ENCODE measurements at places on chromosomes 16 and 17.

DNA sequence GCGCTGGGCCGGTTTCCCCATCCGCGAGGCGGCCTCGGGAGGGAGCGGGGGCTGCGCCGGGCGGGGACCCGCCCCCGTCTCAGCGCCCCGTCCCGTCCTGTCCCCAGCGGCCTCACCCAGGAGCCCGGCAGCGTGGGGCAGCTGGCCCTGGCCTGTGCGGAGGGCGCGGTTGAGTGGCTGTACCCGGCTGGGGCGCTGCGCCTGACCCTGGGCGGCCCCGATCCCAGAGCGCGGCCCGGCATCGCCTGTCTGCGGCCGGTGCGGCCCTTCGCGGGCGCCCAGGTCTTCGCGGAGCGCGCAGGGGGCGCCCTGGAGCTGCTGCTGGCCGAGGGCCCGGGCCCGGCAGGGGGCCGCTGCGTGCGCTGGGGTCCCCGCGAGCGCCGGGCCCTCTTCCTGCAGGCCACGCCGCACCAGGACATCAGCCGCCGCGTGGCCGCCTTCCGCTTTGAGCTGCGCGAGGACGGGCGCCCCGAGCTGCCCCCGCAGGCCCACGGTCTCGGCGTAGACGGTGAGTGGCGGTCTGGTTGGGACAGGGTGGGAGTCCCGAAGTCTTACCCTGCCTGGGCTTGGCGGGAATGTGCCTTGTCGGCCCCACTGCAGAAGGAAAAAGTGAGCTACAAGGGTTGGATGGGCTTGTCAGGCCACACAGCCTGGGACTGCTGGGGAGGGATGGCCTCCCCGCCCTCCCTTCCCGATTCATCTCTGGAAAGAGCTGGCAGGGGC, 720 bp downstream of the METRN start:
- DNase-seq, result no peak

DNA sequence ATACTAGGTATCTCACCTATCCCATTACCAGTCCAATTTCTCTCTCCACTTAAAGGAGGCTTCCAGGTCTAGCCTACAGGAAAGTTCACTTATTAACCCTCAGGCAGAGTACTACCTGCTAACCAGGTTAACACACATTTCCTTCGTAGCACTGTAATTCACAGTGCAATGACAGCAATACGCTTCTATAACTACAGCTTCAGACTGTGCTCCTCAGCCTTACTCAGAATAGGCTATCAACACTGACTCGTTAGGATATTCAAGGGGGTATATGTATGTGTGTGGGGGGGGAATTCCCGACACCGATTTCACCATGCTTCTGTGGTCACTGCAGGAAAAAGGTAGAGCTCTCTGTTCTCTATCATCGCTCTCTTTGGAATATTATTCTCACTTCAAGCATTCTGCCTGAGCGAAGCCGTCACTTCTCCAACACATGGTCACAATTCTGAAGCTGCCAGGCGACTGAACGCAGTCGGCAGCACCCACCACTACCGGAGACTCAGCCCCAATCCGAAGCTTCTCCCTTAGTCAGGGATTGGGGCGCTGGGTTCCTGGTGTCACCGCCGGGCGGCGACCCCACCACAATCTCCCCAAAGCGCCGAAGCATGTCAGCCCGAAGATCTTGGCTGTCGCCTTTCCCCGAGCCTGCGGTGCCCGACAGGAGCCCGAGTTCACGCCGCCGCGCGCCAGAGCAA, 618 bp downstream of the GGA3 start:
- DNase-seq, result no peak

- DNase-seq, result no peak
Observed at GRCh38 chr17:4950075-4950745, 709 bp upstream of the ENO3 start.

DNA sequence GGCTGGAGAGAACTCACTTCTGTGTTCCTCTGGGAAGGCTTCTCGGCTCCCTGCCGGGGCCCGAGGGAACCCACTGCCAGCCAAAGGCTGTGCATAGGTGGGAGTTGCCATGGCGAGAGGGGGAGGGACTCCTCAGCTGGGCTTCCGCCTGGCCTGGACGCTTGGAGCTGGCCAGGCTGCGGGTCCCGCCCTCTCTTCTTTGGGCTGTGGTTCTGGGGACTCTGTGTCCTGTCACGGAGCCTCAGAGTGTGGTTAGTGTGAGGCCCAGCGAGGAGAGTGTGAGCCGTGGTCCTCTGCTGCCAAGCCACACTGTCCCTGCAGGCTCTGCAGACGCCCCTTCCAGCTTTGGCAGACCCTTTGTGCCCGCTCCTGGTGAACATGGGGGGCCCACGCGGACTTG, 123.1 kb downstream of the OR1D5 start:
- no peak for DNase-seq

DNA sequence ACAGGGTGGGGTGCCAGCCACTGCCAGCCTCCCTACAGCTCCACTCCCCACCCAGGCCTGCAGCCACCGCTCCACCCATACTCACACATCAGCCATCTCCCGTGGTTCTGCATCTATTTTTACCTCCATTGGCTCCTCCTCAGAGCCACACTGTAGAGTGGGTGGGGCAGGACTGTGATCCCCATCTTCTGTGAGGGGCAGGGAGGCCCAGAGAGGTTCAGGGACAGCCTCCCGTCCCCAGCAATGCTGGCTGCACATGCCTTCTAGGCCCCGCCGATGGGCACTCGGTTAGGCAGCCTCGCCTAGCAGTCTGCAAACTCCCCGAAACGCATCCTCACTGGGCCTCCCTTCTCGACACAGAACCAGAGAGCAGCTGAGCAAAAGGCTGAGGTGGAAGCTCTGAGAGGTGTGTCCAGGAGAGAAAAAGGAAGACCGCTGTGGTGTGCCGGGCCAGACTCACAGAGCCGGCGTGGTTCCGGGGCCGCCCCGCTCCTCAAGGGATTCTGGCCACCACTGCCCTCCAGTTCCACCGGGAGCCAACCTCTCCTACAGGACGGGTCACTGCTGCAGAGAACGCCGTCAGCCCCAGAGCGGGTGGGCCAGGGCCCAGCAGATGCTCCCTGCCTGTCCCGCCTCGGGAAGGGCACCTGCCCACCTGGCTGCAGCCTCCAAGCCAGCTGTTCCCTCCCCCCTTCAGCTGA, 71.9 kb downstream of the ABR start:
- no peak for DNase-seq

DNA sequence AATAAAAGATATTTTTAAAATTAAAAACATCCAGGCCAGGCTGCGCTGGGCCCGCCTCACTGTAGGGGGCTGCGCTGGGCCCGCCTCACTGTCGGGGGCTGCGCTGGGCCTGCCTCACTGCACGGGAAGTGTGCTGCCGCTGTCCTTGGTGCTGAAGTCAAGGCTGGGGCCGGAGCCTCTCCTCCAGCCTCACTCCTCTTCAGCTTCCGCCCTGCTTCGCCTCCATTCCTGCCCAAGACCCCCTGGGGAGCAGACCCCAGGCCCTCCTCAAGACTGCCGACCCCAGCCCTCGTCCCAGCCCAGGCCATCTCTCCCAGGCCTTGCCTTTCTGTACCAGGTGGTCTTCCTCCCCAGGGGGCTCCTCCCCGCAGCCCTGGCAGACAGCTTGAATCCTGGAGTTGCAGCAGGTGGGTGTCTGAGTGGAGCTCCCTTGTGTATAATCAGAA, 26.2 kb downstream of the ENDOV start:
- DNase-seq, result no peak

GRCh38 chr16:54144572-54144947, 142.0 kb downstream of the IRX3 start:
- no peak for DNase-seq

- no peak for DNase-seq
Observed at GRCh38 chr16:78778101-78779004, 678.9 kb downstream of the WWOX start.

DNA sequence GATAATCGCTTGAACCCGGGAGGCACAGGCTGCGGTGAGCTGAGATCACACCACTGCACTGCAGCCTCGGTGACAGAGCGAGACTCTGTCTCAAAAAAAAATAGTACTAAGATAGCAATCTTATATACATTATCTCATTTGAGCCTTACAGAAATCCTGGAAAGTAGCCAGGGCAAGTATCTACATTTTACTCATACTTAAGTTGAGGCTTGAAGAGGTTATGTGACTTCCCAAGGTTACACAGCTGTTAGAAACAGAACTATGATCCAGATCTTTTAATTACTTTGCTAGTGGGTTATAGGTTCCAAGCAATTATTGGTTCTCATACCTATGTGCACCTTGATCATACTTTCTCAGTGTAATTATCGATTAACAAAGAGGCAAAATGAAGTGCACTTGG, 15.4 kb downstream of the C17orf78 start:
- no peak for DNase-seq

- no peak for DNase-seq
Observed at GRCh38 chr17:76927982-76928381, 59.8 kb downstream of the MGAT5B start.

- peak; percentile 21 for DNase-seq
Observed at GRCh38 chr16:88282564-88283395, 100.0 kb upstream of the ZNF469 start.

GRCh38 chr16:73418691-73419090, 370.8 kb upstream of the ZFHX3 start:
- DNase-seq, result peak; percentile 27

- no peak for DNase-seq
Observed at GRCh38 chr16:769184-769784, 8.8 kb downstream of the MSLN start.

DNA sequence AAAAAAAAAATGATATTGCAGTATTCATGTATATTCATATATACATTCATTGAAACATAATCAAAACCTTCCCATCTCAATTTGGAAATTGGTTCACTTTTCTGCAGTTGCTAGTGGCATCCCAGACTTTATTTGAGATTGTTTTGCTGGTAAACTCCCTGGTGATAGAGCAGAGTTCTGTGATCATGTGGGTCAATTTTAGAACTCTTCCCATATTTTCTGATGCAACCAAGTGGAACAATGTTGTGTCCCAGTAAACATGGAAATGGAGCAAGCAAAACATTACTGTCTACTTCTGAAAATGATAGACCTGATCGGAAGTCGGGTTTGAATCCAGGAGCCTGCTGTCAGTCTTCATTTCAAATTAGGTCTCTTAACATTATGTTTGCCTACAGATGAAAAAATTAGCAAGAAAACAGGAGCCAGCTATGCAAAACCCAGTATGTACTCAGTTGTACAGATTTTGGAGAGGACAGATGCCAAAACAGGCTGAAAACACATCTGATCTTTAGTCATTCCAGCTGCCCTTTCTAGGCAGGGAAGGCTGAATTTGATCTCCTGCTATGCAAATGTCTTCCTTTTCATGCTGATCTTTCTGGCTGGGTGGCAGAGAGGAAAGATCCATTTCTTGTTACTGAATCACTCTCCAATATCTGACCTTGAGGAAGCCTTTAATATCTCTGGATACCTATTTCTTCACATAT, 786.6 kb upstream of the SOX9 start:
- DNase-seq, result no peak

GRCh38 chr16:83171396-83171795, 544.6 kb downstream of the CDH13 start:
- no peak for DNase-seq

DNA sequence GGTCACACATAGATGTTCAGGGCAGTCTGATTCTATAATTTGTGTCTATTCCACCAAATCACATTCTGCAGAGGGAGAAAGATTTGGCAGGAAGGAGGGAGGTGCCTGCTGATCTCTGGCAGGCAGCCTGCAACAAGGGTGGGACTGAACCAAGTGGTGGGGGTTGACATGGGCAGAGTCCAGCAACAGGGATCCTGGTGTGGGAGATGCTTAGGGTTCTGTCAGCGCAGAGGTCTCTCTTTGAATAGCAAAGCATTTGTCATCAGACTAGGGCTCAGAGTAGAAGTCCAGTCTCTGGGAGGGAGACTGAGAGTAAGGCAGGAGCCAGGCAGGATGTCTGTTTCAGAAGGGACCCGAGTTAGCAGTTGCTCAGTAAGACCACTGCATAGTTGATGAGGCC, 94.6 kb downstream of the UTP18 start:
- no peak for DNase-seq

Measured in AG04450 (cell line).